Fibroblast of skin of right biceps (primary cell): ENCODE measurements at places on chromosomes 2 and 18.

GRCh38 chr2:96531366-96531765 lies 5.2 kb upstream of the ARID5A start:
- no peak for DNase-seq

- DNase-seq: no peak
Measured at GRCh38 chr2:105085525-105085924, 47.7 kb downstream of the MRPS9 start.

DNA sequence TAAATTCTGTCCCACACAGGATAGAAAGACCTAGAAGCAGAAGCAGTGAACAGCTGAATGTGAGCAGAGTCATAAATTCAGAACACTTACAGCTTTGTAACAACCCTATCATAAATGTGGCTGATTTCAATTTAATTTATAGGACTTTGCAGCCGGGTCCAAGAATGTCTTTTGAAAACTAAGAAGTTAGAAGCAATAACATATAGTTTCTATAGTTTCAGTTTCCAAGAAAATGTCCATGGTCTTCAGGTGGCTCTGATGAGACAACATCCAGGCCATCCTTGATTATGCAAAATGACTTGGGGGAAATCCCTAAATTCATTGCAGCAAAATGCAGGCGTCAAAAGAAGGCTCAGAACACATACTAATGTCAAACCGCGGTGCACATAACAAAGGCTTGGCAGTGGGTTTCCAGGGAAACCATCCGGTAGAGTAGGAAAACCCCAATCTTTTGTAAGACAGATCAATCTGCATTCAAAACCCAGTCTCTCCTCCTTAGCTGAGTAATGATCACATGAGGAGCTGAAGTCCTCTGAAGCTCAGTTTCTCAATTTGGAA lies 442.2 kb upstream of the ID2 start:
- DNase-seq: peak; percentile 8

- no peak for DNase-seq
Measured at GRCh38 chr18:4260107-4260506, 195.0 kb downstream of the DLGAP1 start.

DNA sequence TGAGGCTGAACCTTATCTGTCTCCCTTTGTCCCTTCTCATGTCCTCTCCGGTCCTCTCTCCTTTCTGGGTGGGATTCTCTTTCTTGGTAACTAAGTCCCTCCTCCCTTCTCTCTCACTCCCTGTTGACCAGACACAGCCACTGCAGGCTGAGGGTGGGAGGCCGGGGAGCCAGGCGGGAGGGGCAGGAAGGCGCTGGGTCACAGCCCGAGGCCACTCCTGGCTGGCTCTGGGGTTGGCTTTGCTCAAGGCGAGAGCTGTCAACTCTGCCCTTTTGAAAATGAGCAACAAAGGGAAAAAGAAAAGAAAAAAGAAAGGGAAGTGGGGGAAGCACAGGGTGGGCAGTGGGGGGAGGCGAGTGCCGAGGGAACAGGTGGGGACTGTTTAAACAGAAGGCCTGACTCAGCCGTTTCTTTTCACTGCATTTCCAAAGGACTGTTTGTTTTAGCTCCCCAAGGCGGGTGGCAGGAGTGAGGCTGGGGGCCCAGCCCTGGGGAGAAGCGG lies 70.5 kb upstream of the IGFBP5 start:
- no peak for DNase-seq

DNA sequence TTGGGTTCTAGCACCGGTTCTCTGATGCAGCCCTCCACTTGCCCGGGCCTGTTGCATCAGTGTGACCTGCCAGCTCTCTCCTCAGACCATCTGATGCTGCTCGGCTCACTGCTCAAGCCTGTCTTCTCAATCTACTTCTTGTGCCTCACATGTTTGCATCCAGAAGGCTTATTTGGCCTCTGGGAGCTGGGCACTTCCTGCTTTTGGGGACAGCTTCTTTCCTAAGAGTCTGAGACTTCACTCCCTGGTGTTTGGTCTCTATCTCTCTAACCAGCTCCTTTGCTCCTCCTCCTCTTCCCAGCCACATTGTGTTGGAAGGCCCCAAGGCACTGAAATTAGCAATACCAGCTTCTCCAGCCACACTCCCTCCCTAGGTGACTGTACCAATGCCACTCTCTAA lies 212.8 kb downstream of the CDCA7 start:
- no peak for DNase-seq

GRCh38 chr18:28005164-28005563 lies 171.8 kb downstream of the CDH2 start:
- DNase-seq: peak; percentile 49

- no peak for DNase-seq
Measured at GRCh38 chr2:22485486-22485885, 899.5 kb upstream of the KLHL29 start.

GRCh38 chr2:167651406-167652151 lies 595.8 kb downstream of the STK39 start:
- DNase-seq: no peak

GRCh38 chr2:72895759-72896281 lies 8.6 kb downstream of the SPR start:
- DNase-seq: peak; percentile 67

GRCh38 chr2:237639836-237640220 lies 12.4 kb downstream of the LRRFIP1 start:
- DNase-seq: no peak

- no peak for DNase-seq
Measured at GRCh38 chr2:1246239-1246638, 167.0 kb upstream of the TPO start.

DNA sequence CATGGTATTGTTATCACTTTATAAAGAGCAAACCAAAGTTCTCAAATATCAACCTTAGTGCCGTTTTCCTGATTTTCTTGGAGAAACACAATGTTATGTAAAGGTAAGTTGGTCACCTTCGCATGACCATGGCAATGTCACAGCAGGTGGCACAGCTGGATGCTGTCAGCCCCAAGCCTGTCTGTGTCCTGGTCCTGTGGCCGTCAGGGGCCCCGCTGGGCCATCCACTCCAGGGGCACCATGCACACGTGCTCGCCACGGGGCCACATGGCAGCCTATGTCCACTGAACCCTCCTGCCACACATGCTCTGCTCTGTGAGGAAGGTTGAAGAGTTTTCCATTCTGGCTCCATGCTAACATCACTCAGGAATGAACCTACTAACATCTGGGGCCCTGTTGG lies 85.9 kb downstream of the EIPR1 start:
- no peak for DNase-seq

- no peak for DNase-seq
Measured at GRCh38 chr2:218887079-218887478, 6.4 kb downstream of the WNT10A start.

DNA sequence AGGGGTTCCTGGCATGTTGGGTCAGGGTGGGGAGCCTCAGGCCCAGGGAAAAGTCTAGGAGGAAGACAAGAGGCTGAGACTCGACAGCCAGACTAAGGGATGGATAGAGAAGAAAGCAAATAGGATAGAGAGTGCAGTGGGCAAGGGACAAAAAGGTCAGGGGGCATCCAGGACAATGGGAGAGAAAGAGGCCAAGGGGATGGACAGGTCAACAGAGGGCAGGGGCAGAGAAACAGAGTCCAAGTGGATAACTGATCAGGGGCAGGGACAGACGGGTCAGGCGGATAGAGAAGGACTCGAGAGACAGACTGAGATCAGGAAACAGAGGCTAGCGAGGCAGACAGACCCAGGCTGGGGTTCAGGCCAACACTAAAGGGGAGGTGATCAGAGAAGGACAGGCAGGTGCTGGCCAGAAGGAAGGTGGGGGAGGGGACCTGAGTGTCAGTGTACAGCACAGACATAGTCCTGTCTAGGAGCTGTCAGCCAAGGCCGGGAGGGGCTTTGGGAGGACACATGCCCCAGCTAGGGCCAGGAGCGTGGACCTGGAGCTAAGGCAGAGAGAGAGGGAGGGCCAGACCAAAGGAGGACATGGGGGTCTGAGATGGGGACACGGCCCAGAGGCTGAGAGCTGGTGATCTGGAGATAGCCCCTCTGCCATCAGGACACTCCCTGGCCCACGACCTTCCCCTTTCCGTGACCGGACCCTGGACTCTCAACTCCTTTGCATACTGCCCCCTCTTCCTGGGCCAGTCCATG lies 12.2 kb downstream of the ASIC4 start:
- DNase-seq: no peak

- peak; percentile 2 for DNase-seq
Measured at GRCh38 chr18:22778996-22779395, 154.1 kb upstream of the RBBP8 start.

DNA sequence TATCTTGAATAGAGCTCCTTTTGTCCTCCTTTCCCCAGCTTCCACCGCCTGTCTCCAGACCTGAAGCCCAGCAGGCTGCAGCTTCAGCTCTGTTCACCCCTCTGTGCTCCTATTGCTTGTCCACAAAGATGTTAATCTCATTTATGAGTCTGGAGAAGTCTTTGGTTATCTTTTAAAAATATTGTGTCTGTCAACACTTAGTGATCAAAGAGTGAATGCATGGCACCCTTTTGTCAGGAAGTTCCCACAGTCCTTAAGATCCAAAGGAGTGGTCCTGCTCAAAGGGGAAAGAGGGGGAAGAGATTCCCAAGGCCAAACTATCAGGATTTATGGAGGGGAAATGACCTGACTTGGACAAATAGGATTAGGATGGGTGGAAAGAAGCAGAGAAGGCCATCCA lies 118.9 kb downstream of the ACAA2 start:
- DNase-seq: peak; percentile 19

DNA sequence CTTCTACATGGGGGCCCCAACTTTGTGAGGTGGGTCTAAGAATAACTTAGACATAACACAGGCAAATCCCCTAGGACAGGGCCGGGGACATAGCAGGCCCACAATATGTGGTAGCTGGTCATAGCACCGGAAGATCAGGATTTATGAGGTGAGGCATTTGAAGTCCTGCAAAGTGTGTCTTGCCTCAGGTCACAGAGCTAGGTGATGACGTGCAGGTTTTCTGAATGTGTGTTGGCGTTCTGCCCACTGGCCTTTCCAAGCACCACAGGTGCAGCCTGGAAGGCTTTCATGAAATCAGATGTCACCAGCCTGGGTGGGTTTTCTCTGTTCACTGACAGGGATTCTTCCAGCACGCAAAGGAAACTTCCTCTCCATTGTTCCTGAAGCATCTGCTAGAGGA lies 119.1 kb downstream of the LRATD1 start:
- no peak for DNase-seq

DNA sequence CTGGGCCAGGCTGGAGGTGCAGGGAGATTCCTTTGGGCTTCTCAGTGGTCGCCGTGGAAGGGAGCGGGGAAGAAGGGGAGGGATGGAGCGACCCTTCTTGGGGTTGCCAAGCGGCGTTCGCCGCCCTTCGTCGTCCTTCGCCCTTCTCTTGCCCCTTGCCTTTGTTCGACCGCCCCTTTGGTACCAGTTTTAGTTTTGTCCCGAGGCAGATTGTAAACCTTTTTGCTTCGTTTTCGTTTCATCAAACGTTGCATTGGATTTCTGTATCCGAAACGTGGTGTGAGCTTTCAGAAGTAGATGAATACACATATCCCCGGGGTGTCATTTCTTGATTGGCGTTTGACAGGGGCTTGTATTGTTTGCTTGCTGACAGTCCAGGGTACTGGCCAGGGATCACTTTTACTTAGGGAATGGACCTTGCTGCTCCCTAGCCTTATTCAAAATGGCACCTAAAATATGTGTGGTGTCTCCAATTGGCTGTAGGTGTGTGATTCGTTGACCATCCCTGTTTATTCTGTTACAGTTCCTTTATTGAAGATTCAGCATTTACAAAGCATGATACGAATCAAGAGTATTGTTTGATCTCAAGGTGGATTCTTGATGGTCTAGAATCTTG lies 788 bp downstream of the USP14 start:
- peak; percentile 10 for DNase-seq

- no peak for DNase-seq
Measured at GRCh38 chr2:216911008-216911407, 51.1 kb upstream of the TNP1 start.

DNA sequence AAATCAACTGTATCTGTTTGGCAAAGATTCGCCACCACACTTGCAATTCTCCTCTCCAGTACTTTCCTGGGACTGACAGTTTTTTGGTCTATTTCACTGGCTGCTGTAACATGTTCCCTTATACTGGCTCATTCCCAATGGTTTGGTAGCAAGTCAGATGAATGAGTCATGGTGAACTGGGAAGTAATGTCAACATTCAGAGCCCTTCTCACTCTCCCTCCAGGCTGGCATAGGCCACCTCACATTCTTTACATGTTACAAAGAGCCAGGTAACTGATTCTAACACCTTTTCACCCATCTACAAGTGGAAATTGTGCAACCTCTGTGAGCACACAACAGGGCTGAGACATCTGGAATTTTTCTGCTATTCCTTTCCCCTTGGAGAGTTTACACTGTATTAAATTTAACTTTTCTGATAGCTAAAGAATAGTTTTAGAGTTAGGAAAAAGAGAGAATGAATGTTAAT lies 111.3 kb upstream of the TLK1 start:
- peak; percentile 87 for DNase-seq

- DNase-seq: no peak
Measured at GRCh38 chr2:55141572-55142413, 90.3 kb downstream of the CLHC1 start.

GRCh38 chr2:229635371-229635680 lies 79.0 kb downstream of the DNER start:
- no peak for DNase-seq

GRCh38 chr18:36850527-36851201 lies 21.7 kb downstream of the KIAA1328 start:
- peak; percentile 94 for DNase-seq

DNA sequence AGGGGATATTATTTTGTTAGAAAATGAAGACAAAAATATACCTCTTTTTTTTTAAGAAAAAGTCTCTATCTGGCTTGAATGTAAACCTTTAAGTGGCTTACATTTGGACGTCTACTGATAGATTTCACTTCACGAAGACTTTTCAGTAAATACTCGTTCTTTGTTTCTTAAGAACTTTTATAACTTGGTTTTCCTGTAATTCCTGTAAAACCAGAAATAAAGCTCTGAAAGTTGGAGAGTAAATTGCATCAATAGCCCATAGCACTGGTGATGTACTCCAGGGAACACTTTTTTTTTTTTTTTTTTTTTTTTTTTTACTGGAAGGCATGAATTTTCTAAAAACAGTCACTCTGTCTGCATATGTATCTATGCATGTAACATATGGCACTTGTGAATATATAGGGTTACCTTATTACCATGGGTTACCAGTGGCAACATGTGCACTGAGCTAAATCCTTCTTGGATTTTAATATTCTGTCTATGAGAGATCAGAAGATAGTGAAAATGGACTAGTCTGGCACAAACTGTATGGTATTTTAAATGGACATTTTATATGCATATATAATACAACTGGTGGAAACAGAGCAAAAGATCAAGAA lies 309.2 kb upstream of the TCF4 start:
- no peak for DNase-seq
